ENCODE measurements at places on chromosomes 4 and X. TPM values are rescaled to one million over a fixed set of nuclear protein-coding genes. Genes with fewer than 3 reads are reported as not detected.

GRCh38 chr4:73867783-73868182 lies 1.4 kb upstream of the CXCL1 start:
- peak; percentile 89 for DNase-seq

Gene FMR1NB
- not detected for total RNA-seq

DNA sequence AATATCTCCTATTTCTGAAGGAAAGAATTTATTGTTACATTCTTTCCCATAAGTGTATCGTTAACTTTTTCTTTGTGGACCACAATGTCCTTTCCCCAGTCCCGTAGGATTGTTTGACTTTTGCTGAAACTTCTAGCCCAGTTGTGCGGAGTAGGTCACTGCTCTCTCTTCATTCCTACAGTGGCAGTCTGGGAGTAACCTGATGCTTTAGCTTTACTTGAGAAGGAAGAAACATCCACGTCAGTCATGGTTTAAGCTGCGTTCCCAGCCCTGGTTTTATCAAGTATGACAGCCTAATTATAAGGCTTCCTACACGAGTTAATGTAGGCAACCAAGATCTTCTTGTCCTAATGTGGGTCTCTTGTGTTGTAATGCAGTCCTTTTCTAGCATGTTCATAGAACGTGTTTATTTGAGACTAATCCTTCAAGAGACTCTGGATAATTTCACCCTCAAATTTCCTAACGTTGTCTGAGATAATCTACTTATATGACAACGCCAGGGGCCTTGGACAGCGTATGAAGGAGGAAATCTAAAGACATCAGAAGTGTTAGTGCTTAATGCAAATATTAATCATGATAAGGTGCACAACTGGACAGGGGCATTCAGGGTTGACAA lies 40.8 kb upstream of the GRPR start:
- DNase-seq = no peak

DNA sequence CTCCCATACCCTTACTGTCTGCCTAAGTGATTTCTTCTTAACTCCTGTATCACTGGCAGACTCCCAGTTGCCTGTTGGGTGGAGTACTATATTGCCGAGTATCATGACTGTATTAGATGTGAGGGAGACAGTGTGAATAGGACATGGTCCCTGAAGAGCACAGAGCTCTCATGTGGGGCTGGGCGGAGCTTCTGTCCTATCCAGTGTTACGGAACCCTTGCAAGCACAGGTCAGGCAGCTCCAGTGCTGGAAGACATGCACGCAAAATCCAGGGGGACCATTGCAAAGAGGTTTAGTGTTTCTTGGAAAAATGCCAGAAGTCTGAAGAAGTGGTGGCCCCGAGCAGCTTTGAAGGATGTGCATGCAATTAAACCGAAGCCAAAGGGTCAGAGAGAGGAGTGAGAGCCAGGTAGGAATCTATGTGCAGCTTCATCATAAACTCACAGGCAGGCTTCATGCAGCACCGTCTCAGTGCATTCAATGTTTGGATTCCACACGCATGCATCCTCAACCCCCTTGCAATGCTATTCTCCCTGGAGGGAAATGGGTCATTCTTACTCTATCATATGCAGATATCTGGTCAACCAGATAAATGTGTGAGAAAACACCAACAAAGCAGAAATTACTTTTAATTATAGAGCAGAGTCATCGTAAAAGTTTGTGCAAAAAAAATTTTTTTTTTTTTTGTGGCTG lies 49.7 kb upstream of the DHRSX start:
- DNase-seq = no peak

- peak; percentile 18 for DNase-seq
These were observed 2.9 kb downstream of the ARAF start for GRCh38 chrX:47563801-47564315.

DNA sequence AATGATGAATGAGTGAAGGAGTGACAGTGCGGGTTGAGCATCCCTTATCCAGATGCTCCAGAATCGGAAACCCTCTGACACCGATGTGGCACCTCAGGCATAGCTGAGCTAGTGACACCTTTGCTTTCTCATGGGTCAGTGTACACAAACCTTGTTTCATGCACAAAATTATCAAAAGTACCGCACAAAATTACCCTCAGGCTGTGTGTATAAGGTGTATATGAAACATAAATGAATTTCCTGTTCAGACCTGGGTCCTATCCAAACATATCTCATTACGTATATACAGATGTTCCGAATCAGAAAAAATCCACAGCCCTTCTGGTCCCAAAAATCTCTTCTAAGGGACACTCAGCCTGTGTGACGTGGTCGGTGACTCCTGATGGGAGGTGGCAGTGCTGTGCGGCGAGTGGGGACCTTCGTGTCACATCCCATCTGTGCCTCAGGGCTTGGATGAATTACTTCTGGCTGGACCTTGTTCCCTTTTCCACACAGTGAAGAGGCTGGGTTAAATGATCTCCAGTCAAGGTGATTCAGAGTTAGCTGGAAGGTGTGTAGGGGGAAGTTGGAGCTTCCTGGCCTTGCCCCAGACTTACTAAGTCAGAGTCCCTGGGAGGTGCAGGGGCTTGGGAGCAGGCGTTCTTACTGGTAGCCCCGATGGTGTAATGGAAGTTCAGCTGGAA lies 18.8 kb downstream of the RGS12 start:
- peak; percentile 66 for DNase-seq

Measured in mammary epithelial cell (primary cell).